ENCODE measurements at places on chromosomes 2 and 18. TPM values are rescaled to one million over a fixed set of nuclear protein-coding genes. Genes with fewer than 3 reads are reported as not detected.

IL1F10 gene
- total RNA-seq, result not detected

ATP5MC3 gene
- 213 TPM for total RNA-seq

KCTD18 gene
- total RNA-seq, result 20.4 TPM

DNA sequence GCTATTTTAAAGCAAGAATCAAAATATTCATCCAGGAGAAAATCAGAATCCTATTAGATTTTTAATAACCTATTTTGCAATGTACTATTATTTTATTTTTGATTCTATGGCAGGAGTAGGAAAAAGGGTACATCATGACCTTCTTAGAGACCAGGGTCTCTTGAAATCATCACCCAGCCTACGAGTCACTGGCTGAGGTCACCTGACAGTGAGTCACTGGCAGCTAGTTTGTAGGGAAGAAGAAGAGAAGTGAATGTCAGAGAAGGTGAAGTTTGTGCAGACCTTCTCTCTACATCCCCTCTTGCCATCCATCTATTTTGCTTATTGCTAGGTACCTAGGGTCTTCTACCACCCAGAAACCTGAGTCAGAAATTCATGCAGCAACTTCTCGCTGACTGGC lies 144.2 kb downstream of the ALK start:
- DNase-seq, result no peak
- H3K27ac ChIP-seq, result no peak overlapping the region
- no peak overlapping the region for H3K4me3 ChIP-seq

DNA sequence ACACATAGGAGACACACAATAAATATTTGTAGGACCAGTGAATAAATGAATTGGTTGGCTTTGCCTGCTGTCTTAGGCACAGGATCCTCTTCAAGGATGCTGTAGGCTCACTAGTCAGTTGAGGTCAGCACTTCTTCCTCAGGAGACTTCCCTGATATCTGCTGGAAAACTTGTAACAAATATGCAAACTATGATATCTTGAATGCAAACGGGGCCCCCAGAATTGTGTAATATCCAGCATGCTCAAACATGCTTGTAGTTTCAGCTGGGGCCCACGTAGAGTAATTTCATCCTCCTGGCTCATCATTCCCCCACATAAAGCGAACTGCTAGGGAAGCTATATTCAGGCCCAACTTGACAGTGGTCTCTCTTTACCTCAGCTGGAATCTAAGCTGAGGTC lies 43.6 kb downstream of the POLE4 start:
- H3K36me3 ChIP-seq, result peaks cover 2% of the 10 kb centered on the region
- no peaks in the 10 kb centered on the region for H3K4me1 ChIP-seq
- H3K27ac ChIP-seq, result no peak overlapping the region
- H3K4me3 ChIP-seq, result no peak overlapping the region

DNA sequence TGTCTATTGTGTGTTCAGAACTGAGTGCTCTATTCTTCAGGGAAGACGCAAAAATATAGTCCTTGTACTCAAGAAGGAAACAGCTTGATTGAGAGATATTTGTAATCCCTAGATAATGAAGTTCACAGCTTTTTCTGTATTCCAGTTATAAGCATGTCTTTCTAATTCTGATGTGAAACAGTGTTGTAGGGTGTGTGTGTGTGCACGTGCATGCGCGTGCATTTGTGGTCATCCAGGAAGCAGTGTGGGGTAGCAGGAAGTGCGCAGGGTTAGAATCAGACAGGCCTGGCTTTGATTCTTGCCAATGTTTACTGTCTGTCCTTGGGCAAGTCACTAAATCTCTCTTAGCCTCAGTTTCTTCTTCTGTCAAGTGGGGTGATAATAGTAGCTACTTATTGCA lies 87.9 kb downstream of the NPAS2 start:
- DNase-seq, result no peak
- no peaks in the 10 kb centered on the region for H3K36me3 ChIP-seq
- H3K4me1 ChIP-seq, result peaks cover 14% of the 10 kb centered on the region
- no peaks in the 10 kb centered on the region for H3K27me3 ChIP-seq

All from activated CD4-positive, alpha-beta T cell treated with anti-CD3 and anti-CD28 coated beads, Interleukin-2, amount 10 ng/mL, durations not matched to agents 7 days and 5 days (primary cell).